ENCODE measurements at places on chromosomes 2 and 18.

DNA sequence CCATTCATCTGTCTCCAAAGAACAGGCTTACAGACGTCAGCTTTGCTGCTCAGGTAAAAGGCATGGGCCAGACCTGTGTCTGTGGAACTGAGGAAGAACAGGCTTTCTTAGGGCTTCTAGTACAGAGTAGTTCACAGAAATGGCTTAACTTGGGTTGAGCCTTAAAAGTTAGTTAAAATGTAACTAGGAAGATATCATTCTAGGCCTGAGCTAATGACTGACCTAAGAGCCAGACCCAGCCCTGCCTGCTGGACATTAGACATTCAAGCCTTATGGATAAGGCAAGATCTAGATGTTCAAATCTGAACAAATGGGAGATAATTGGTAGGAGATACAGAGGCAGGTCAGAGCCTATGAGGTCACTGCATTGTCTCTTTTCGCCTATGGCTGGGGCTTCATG lies 73.9 kb upstream of the SLC14A2 start:
- no peak for DNase-seq

DNA sequence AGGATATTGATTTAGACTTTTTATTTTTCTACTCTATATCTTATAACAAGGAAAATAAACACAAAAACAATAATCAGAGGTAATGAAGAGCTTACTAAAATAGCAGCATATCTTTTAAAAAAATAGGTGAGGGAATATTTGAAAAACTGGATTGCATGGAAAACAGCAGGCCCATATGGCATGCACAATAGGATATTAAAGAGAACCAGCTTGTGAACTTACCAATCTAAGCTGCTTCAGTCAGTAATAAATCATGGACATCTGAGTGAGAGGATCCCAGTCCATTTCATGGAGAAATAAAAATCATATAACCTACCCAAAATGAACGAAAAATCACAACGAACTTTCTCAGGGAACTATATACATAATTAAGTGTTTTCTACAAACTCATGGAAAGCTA lies 634.6 kb downstream of the ADCYAP1 start:
- DNase-seq: no peak

DNA sequence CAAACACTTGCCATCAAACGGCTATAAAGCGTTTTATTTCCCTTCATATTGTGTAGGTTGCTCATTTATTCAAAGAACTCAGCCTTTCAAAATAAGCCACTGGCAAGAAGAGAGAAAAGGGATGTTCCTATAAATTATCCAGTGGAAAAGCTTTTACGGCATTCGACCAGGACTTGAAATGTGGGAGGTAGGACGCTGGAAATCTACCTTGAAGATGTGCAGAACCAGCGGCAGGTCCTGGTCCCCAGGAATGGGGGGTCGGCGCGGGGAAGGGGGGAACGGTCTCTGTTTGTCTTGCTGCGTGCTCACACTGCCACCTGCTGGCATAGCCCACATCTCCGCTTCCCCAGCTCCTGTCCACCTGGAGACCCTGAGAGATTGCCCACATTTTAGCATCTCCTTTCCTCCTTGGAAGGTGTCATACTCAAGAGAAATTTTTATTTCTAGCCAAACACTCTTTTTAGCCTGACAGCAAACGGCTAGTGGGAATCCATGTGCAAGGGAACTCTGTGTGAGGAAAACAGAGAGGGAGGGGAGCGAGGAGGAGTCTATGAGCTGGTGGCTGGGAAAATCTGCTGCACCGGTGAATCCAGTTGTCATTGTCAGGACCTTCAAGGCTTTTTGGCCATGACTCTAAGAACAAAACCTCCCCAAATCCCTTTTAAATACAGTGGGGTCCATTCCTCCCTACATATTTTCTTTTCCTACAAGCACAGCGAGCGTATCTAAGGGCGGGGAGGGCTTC lies 349.0 kb upstream of the PKDCC start:
- DNase-seq: no peak

GRCh38 chr18:23291456-23292205 lies 156.3 kb downstream of the CABLES1 start:
- DNase-seq: no peak

- DNase-seq: no peak
These were observed 104.5 kb downstream of the MMADHC start for GRCh38 chr2:149483004-149483605.

DNA sequence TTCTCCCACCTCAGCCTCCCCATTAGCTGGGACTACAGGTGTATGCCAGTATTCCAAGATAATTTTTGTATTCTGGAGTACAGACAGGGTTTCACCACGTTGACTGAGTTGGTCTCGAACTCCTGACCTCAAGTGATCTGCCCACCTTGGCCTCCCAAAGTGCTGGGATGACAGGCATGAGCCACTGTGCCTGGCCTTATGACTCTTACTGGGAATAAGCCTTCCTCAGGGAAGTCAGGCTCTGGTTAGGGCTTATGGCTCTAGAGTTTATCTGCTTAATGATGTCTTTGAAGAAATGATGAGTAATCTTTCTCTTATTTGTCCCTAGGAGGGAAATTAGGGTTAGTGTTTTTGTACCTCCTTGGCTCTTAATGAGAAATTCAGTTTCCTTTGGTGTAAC lies 187.7 kb downstream of the FAM210A start:
- no peak for DNase-seq

DNA sequence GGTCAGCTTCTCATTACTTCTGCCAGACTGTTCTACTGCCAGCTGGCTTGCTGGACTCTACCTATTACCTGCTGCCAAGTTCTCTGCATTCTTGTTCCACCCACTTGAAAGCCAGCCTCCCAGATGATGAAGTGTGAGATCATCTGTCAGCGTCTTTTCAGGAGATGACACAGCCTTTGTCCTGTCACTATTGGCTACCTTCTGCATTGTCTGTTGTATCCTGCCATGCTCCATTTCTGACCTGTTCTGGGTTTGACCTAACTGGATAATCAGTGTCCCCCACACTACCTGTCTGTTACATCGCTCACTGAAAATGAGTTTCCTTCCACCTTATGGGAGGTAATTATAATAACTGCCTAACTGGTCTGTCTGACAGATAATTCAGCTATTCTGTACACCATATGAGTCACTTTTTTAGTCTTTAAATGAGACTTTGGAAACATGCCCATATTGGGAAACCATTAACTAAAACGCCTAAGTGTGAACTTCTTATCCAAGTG lies 520.6 kb downstream of the METTL4 start:
- peak; percentile 66 for DNase-seq

GRCh38 chr2:25380586-25381375 lies 39.1 kb upstream of the DNMT3A start:
- no peak for DNase-seq

DNA sequence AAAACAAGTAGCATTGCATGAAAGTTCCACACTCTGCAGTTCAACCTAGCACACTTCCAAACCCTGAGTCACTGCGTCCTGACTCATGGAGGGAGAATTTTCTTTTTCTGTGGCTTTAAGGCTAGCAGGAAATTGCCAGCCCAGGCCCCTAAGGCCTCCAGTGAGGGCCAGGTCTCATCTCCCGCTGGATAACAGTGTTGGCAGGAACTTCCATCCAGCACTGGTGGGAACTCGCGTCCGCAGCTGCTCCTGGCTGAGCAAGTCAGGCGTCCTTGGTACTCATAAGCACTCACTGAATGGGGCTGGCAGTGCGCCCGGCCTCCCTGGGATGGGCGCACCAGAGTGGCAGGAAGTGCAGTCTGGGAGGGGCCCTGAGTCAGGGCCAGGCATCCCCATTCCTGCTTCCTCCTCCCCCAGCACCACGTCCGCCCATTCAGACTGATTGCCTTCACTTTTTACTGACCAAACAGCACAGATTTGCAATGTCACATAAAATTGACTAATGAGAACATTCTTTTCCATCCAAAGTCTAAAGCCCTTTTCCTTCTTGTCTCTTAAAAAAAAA lies 14.3 kb downstream of the MALL start:
- DNase-seq: peak; percentile 99

- no peak for DNase-seq
These were observed 57.6 kb downstream of the EPHA4 start for GRCh38 chr2:221514305-221515040.

DNA sequence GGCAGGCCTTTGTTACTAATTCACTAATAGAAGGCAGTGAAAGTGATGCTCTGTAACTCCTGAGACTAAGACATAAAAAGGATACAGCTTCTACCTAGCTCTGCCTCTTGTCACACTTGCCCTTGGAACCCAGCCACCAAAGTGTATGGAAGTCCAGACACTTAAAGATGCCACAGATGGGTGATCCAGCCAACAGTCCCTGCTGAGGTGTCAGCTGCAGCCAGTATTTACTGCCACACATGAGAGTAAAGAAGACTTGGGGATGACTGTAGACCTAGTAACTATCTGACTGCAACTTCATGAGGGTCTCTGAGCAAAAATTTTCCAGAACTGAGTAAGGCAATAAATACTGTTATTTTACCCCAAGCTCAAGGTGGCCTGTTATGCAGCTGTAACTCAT lies 8.8 kb downstream of the IMMT start:
- DNase-seq: no peak

- peak; percentile 26 for DNase-seq
These were observed 18.7 kb upstream of the NCKAP5 start for GRCh38 chr2:133586978-133587377.

DNA sequence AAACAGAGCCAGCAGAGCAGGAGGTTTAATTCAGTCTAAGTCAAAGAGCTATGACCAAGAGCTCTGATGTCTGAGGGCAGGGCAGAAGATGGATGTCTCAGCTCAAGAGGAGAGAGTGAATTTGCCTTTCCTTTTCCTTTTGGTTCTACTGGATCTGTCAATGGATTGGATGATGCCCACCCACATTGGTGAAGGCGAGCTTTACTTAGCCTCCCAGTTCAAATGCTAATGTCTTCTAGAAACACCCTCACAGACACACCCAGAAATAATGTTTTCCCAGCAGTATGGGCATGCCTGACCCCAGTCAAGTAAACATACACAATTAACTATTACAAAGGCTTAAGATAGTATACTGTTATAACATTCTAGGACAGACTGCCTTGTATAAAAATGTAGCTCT lies 236.3 kb upstream of the NRXN1 start:
- no peak for DNase-seq

DNA sequence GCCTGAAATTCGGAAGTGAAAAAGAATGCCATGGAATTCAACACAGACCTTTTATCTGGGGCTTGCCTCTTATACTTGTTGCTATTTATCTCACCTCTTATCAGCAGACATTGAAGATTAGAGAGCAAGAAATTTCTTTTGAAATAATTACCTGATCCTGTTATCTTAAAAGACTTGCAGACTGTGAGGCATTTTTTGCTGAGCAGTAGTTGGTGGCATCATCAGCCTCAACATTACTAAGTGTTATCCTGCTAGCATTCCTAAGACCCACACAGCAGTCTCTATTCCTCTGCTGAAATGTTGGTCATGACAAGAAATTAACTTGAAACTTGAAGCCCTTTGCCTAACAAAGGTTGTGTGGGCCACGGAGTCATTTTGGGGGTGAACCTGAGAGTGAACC lies 186.5 kb downstream of the TRIB2 start:
- no peak for DNase-seq

DNA sequence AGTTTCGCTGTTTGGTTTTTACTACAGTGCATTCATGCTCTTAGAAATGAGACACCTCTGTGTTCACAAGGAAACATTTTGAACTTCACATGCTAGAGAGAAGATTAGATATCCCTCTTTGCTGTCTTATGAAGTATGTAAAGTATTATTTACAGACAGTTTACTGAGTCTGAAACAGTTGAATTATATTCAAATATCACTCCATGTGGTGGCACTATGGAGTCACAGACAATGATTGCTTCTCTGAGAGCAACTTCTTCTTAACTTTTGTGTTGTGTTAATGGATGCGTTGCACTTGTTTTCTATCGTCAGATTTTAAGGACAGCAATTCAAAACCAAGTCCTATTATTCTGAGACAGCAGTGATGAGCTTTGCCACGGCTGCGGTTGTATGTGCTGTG lies 823.6 kb downstream of the GALR1 start:
- no peak for DNase-seq

- no peak for DNase-seq
These were observed 59.9 kb downstream of the INSIG2 start for GRCh38 chr2:118148133-118148532.

DNA sequence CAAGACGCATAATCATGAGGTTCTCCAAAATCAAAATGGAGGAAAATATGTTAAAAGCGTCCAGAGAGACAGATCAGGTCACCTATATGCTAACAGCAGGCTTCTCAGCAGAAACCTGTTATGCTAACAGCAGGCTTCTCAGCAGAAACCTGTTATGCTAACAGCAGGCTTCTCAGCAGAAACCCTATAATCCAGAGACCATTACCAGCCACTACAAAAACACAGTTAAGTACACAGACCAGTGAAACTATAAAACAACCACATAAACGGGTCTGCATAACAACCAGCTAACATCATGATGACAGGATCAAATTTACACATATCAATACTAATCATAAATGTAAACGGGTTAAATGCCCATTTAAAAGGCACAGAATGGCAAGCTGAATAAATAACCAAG lies 1548.4 kb upstream of the TMEFF2 start:
- DNase-seq: no peak

DNA sequence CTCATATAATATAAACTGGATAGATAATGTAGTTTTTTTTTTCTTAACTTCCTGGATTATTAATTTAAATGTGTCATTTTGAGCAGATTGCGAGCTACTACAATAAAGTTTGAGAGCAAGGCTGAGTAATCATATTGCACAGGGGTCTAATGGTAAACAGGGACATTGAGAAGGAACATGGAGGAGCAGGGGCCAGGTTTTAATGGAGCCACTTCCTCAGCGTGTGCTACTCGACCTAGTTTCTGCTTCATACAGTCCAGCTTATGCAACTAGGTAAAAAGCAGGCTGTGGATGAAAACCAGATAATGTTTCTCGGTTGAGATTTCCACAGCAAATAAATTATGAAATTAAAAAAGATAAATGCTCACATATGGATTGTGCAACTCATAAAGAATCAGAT lies 1915.7 kb upstream of the CELF4 start:
- DNase-seq: no peak

- no peak for DNase-seq
These were observed 4.9 kb downstream of the TM4SF20 start for GRCh38 chr2:227374158-227374557.

- DNase-seq: no peak
These were observed 374.0 kb downstream of the NCKAP5 start for GRCh38 chr2:133194362-133194655.

All from epithelial cell of prostate (primary cell).